ENCODE measurements at places on chromosomes 4 and X.
A peak's percentile ranks its signal among the peaks of the same experiment; 100 is the strongest.

DNA sequence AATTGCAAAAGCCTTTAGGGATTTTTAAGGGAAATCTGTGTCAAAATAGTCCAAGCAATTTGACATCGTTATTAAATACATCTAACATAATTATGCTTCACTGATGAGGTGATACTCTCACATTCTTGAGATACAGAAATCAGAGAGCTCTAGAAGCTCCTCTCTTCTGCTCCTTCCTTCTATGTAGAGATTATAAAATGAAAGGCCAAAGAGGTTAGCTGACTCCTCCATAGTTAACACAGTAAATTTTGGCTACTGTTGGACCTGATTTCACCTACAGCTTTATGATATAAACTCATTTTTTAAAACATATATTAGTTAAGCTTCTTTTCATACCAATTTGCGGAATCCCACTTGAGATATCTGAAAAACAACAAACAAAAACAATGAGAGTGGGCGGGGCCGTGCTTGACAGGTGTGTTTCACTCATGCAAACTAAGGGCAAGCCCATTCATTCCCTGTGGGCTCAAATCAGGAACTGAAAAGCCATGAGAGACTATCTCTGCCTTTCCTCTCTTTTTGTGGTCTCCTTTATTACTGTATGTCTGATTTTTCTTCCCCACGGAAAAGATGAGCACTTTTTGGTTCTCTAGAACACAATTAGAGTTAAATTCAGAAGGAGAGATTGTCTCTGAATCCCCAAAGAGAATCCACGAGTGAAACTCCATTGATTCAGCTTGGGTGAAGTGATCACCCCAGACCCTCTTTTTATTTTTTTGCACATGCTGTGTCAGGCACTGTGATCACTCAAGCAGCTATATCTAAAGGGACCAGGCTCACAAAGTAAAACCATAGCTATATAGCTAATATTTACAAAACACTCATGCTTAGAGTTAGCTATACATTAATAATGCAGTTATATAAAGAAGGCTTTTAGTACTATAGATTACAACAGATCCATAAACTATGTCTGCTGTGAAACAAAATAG, 566.3 kb downstream of the IL15 start:
- DNase-seq = no peak

DNA sequence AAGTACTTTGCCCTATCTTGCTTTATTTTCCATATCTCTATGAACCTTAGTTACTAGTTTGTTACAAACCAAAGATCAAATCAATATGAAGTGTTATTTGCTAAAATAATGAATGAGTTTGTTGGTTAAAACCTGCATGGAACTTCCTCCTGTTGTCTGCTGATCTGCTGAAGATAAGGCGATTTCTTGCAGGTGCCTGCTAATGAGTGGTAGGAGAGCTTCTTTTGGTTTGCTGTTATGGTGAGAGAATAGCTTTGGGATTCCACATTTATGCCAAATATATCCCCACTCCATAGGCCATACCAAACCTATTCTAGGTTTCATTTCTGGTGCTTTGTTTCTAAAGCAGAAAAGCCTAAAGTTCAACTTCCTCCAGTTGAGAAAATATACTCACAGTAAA, 103.8 kb upstream of the PCDH10 start:
- no peak for DNase-seq

DNA sequence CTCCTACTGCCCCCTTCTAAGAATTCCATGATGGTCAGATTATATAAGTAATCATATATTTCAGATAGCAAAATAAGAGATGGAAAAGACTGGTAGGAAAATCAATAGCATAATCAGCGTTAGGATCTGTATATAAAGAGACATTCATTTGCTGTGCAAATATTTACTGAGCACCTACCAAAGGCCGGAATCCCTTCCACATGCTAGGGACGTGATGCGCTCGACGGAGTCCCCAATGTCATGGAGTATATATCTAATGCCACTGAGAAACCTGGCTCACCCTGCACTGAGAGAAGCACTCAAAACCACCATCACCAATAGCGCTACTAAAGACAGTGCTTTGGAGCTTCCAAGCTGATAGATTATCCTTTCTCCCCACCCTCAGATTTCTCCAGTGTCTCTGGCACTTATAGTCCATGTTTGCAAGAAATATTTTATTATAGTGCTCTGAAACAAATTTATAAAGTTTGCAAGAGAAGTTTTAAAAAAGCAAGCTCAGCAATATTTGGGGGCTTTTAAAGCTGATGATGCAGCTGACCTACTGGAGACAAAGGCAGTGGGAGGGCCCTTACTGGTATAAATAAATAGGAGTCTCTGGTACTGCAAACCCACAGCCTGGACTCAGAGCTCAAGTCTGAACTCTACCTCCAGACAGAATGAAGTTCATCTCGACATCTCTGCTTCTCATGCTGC, at the start of gene CXCL13:
CXCL13 (plus strand) TSS at position 611 of the 693 bp plus-strand sequence; CDS start at position 657, 46 bp downstream.
- no peak for DNase-seq

DNA sequence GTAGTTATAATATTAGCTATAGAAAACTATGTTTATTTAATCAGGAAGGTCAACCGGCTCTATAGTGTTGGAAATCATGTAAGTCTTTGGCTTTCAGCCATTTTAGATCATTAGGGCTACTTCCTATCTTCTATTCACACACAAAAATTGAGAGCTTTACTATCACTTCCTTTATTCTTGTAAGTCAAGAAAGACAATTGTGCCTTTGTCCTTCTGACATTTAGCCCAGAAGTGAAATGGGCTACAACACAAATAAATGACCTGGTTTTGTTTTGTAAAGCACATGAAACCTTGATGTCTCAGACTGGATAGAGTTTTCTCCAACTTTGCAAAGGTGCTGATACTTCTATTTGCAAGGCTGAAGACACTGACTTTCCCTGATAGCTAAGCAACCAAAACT, 122.4 kb upstream of the ACSL4 start:
- DNase-seq = no peak

GRCh38 chr4:140884431-140885058, 128.4 kb upstream of the TBC1D9 start:
- peak; percentile 34 for DNase-seq

DNA sequence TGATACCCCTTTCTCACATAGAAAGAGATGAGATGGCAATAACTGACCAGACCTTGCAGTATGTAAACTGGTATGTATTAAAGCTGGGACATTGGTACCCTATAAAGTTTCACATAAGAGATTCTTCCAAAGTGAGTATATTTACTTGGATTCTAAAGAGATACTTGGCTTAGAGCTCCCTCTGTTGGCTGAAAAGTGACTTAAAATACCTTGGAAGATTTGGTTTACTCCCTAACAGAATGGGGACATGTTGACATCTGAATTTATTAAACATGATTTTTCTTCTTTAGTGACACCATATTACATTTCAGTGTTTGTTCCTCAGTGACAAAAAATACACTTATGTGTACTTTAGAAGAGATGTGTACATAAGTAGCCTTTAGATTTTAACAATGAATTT, 47.9 kb upstream of the RGN start:
- DNase-seq = no peak

- DNase-seq = no peak
These were observed 230.5 kb downstream of the IDS start for GRCh38 chrX:149274516-149275105.

GRCh38 chr4:171814545-171814944, 1.3 kb downstream of the GALNTL6 start:
- no peak for DNase-seq

GRCh38 chr4:163217505-163217904, 50.8 kb upstream of the NAF1 start:
- DNase-seq = no peak

- no peak for DNase-seq
These were observed 129.1 kb downstream of the ARHGAP10 start for GRCh38 chr4:147860960-147861359.

GRCh38 chrX:48631376-48632090, 34.2 kb downstream of the WDR13 start:
- peak; percentile 10 for DNase-seq

- DNase-seq = no peak
These were observed 10.7 kb downstream of the MED12 start for GRCh38 chrX:71128915-71129765.

DNA sequence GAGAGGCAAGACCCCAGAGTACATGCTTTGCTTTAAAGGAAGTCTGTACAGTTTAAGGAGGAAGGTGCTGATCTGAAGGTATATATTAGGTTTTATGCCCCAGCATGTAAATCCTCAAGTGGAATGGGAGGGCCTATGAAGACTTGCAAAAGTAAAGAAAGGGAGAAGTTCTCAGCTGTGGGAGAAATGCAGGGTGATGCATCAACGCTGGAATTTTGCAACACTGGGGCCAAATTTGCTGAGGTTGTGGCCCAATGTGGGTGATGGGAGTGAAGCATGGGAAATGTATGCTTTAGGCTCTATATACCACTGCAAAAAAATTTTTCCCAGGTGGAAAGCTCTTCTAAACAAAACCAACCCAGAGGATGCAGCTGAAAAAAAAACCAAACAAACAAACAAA, 33.8 kb upstream of the GPR174 start:
- DNase-seq = no peak

GRCh38 chrX:130539721-130540321, 138.0 kb downstream of the RBMX2 start:
- DNase-seq = no peak

DNA sequence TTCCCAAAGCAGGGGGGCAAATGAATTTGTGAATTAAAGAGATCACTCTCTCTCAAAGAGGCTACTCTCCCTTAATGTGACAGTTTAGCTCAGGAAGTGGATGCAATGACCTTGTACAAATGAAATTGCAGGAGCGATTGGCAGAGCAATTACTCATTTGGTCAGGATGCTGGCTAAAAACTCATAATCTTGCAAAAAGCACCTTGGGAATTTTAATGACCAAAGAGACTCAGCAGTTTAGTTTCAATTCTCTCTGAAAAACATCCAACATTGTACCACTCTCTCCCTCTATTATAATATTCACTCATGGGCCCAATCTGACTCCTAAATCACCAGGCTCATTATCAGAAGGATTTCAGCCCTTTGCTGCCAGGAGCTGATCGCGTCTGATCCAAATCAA, 26.1 kb downstream of the PDGFC start:
- DNase-seq = no peak

DNA sequence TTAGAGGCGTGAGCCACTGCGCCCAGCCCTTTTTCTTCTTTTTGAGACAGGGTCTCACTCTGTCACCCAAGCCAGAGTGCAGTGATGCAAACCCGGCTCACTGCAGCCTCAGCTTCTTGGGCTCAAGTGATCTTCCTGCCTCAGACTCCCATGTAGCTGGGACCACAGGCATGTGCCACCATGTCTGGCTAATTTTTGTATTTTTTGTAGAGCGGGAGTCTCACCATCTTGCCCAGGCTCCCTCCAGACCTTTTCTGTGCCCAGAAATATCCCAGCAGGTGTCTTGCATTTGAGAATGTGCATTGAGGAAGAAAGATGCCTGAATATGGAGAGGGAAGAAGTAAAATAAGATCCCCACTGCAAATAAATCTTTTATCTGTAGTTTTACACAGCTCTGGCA, 58.7 kb downstream of the PPEF2 start:
- DNase-seq = no peak

DNA sequence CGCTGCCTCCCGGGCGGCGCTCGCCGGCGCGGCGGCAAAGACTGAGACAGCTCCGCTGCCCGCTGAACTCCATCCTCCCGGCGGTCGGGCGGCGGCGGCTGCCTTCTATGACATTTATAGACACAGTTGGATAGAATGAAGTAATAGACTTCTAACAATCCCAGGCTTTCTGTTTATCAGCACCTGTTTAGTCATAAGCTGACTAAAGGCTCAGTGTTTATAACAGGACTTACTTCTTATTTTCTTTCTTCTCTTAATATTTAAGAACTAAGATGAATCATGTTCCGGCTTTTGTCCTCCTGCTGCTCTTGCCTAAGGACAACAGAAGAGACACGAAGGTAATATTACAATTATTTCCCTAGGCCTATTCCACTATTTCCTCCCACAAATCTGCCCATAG, 3.9 kb downstream of the ARL13A start:
- DNase-seq = no peak

- no peak for DNase-seq
These were observed 48.2 kb upstream of the CDKN2AIP start for GRCh38 chr4:183396227-183396637.

- no peak for DNase-seq
These were observed 374.3 kb downstream of the IQCM start for GRCh38 chr4:149441338-149441737.

DNA sequence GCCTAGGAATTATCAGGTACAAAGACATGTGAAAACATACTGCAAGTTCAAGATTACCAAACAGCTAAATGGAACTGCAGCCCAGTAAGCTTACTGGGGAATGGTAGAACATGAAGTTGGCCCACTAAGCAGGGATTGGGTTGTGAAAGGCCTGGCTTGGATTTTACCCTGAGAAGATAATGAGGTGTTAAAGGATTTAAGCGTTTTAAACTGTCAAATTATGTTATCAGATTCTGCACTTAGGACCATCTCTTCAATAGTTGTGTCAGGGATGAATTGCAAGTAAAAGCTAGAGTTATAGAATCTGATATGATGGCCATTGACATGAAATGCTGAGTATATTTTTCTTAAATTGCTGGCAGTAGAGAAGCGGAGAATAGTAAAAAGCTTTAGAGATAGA, 225.7 kb downstream of the GRID2 start:
- DNase-seq = no peak

GRCh38 chr4:85701861-85702321, 226.9 kb downstream of the ARHGAP24 start:
- DNase-seq = no peak

DNA sequence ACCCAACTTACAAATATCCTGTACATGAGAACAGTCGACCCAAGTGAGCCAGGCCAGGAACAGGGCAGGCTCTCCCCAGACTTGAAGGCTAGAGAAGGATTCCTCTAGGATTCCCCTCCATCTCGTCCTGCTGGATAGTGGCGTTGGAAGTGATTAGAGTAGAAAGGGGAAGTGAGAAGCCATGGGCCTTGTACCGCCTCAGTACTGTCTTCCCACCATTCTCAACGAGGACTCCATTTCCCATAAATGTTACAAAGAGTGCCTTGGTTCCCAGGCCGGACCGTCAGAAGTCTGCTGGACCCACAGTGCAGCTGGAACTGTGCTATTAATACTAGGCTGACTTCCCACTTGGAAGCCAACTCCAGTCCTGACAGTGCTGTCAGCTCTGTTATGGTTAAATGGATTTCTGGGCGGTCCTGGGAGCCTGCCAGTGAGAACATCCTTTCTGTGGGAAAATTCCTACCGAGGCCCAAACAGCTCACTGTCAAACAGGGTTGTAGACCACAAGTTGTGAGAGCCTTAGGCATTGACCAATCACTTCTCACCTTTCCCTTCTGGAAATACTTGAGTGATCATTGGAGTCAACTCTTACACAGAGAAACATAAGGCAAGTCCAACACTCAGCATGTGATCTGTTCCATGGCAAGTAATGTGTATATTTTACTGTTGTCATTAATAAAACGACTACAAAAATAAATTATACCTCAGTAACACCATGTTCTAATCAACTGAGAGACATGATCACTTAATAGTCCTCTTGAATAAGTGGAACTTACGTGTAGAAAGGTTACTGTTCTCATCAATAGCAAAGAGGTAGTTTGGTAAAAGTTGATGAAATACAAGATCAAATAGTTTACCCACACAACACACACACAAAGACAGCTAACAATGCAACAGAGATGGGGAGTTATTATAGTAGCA, 58.4 kb downstream of the AMELX start:
- no peak for DNase-seq

- DNase-seq = no peak
These were observed 11.5 kb downstream of the ANXA5 start for GRCh38 chr4:121685257-121685656.
